Neural progenitor cell (in vitro differentiated cells): ENCODE measurements at places on chromosomes 5 and 9. TPM values are rescaled to one million over a fixed set of nuclear protein-coding genes. Genes with fewer than 3 reads are reported as not detected.

DNA sequence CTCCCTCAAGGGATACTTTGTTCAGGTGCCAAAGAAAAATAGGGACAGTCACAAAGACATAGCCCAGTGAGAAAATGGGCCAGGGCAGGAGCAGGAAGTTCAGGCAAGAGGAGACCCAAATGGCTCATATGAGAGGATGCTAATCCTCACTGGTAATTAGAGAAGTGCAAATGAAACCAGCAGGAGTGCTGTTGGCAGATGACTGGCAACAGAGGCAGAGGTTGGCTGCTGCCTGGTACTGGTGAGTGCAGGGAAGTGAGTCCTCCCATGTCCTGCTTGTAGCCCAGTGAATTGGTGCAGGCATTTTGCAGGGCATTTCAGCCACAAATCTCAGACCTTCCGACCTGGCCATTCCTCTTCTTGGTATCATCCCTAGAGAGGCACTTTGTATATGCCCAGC, 23.5 kb downstream of the ODF2 start:
- no peaks in the 10 kb centered on the region for H3K36me3 ChIP-seq
- DNase-seq, result no peak
- H3K4me1 ChIP-seq, result no peaks in the 10 kb centered on the region
- H3K4me3 ChIP-seq, result no peak overlapping the region

GRCh38 chr5:13878357-13878756, 66.1 kb downstream of the DNAH5 start:
- peak; percentile 34 for DNase-seq
- H3K27me3 ChIP-seq, result no peaks in the 10 kb centered on the region
- no peaks in the 10 kb centered on the region for H3K4me1 ChIP-seq

DNA sequence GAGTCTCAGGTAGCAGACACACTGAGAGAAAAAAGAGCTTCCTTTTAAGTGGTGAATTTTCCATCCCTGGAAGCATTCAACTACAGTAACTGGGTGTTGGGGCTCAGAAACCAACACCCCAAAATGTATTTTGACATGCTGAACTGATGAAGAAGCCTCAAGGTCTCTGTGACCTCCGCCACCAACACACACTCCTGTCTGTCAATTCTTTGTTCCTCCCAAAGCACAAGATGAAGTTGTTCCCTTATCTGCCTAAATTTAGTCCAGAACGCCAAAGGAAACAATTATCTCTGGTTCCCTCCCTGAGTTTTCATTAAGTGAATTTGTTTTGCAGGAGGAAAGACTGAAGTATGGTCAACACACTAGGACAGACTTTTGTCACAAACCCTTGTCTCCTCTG, 1.4 kb upstream of the CDKN2AIPNL start:
- H3K27me3 ChIP-seq, result no peaks in the 10 kb centered on the region
- no peak overlapping the region for H3K27ac ChIP-seq
- no peak overlapping the region for H3K4me3 ChIP-seq
- H3K4me1 ChIP-seq, result peaks cover 9% of the 10 kb centered on the region

DNA sequence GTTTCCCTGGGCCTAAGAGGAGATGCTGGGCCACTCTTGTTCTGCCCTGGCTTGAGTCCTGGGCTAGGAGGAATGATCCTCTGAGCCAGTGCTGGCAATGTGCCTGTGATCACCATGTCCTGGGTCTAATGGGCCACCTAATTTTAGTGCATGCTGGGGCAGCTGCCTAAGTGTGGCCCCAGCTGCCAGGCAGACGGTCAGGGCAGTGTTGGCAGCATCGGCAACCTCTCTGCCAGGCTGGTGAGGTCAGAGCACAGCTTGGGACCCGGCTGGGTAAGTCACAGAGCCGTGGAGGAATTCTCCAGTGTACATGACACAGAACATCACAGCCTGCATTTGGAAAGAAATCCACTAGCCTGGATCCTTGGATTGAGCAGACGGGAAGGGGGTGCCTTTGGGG, 21.4 kb upstream of the PITX1 start:
- no peak for DNase-seq
- no peaks in the 10 kb centered on the region for H3K36me3 ChIP-seq
- H3K4me3 ChIP-seq, result no peak overlapping the region

GRCh38 chr9:72575666-72576065, 54.3 kb downstream of the TMC1 start:
- H3K4me1 ChIP-seq, result no peaks in the 10 kb centered on the region
- H3K27ac ChIP-seq, result no peak overlapping the region
- H3K4me3 ChIP-seq, result no peak overlapping the region
- no peaks in the 10 kb centered on the region for H3K36me3 ChIP-seq
- no peak for DNase-seq

DNA sequence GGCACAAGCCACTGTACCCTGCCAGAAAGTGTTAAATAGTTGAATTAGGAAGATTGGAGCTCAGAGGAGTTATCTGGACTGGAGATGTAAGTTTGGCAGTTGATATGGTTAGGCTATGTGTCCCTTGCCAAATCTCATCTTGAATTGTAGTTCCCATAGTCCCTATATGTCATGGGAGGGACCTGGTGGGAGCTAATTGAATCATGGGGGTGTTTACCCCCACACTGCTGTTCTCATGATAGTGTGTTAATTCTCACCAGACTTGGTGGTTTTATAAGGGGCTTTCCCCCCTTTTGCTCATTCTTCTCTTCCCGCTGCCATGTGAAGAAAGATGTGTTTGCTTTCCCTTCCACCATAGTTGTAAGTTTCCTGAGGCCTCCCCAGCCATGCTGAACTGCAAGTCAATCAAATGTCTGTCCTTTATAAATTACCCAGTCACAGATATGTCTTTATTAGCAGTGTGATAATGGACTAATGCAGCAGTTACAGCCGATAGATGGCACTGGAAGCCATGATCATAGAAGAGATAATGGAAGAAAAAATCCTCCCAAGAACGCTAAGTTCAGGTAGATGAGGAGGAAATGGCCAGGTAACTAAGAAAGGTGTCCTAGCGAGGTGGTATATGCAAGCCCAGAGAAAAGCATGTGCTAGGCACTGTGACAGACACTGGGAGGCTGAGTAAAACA, 51.4 kb downstream of the TNFSF8 start:
- no peaks in the 10 kb centered on the region for H3K4me1 ChIP-seq
- no peak overlapping the region for H3K4me3 ChIP-seq
- H3K27me3 ChIP-seq, result no peaks in the 10 kb centered on the region
- H3K36me3 ChIP-seq, result no peaks in the 10 kb centered on the region

The HRH2 gene
- 0.19 TPM in 1 of 2 replicates, not detected in the other for total RNA-seq

DNA sequence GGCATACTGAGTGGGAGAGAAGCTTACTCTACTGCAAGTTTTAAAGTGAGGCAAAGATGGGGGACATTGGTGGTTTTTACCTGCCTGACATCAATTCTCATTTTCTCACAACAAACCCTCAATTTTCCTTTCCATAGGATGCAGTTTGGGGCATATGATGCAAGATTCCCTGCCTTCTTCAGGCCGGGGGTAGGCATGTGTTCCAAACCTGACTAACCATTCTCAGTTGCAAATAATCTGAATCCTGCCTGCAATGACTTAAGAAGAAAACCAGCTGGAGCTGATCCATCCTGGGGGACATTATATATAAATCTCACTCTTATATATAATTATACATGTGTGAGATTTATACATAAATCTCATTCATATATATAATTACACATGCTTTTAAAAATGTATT, 223.6 kb upstream of the EFNA5 start:
- H3K27me3 ChIP-seq, result no peaks in the 10 kb centered on the region
- no peak for DNase-seq
- no peaks in the 10 kb centered on the region for H3K36me3 ChIP-seq
- no peak overlapping the region for H3K27ac ChIP-seq

GRCh38 chr5:168822248-168822744, 243.1 kb upstream of the PANK3 start:
- no peak for DNase-seq
- H3K27me3 ChIP-seq, result peaks cover 57% of the 10 kb centered on the region
- peaks cover 28% of the 10 kb centered on the region for H3K4me1 ChIP-seq

DNA sequence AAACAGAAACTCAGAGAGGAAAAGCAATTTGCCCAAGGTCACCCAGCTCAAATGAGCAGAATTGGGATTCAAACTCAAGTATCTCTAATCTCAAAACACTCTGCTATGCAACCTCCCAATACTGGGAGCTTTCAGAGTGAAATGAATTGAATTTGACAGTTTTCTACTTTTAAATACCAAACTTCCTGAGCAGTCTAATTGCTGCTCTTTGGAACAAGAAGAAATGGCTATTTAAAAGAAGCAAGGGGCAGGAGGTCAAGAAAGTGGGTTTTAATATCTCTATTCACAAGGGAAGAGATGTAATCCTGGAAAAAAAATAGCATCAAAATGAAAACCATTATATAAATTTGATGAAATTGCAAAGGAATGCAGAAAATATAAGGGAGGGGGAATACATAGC, 142.6 kb downstream of the INSYN2B start:
- H3K27me3 ChIP-seq, result no peaks in the 10 kb centered on the region
- peaks cover 5% of the 10 kb centered on the region for H3K4me1 ChIP-seq
- no peaks in the 10 kb centered on the region for H3K36me3 ChIP-seq
- DNase-seq, result no peak
